ENCODE measurements at places on chromosomes 16 and 17. TPM values are rescaled to one million over a fixed set of nuclear protein-coding genes. Genes with fewer than 3 reads are reported as not detected.

Gene NFATC3
- polyA plus RNA-seq, result 9.9 TPM

Gene ASB16
- polyA plus RNA-seq, result not detected

Gene FZD2
- polyA plus RNA-seq, result 4.5 TPM

Gene NPIPA7
- 24.2 TPM for polyA plus RNA-seq

Gene FBXL19
- polyA plus RNA-seq, result 8.4 TPM

Gene CLEC3A
- not detected for polyA plus RNA-seq

Gene ABCA10
- polyA plus RNA-seq, result 0.17 TPM

Gene ITGB4
- 1,059 TPM for polyA plus RNA-seq

Gene SEZ6L2
- polyA plus RNA-seq, result 3.4 TPM

Gene GOSR1
- polyA plus RNA-seq, result 24.8 TPM

Gene USP43
- polyA plus RNA-seq, result 3.7 TPM

Gene ASPA
- 0.09 TPM for polyA plus RNA-seq

Gene ARHGDIG
- polyA plus RNA-seq, result not detected

Gene CSH2
- not detected for polyA plus RNA-seq

Gene HEXIM1
- polyA plus RNA-seq, result 16.7 TPM

Gene TEX14
- polyA plus RNA-seq, result 0.03 TPM

Gene TBC1D3I
- polyA plus RNA-seq, result 0.73 TPM

Gene ATP1B2
- not detected for polyA plus RNA-seq

Gene UBE2Z
- polyA plus RNA-seq, result 115 TPM

Gene PRSS33
- not detected for polyA plus RNA-seq

Gene IL34
- 0.84 TPM for polyA plus RNA-seq

Gene SLFN14
- polyA plus RNA-seq, result not detected

Gene SBK1
- polyA plus RNA-seq, result 0.08 TPM

Gene MT4
- not detected for polyA plus RNA-seq

Gene KRT12
- polyA plus RNA-seq, result not detected

Gene TUBD1
- polyA plus RNA-seq, result 4.1 TPM

Gene NRN1L
- not detected for polyA plus RNA-seq

Gene SLC5A11
- polyA plus RNA-seq, result 0.01 TPM

Gene CTF1
- 2.1 TPM for polyA plus RNA-seq

Gene METTL9
- polyA plus RNA-seq, result 62.0 TPM

Gene IFI35
- polyA plus RNA-seq, result 8.3 TPM

Gene PRSS8
- polyA plus RNA-seq, result 66.3 TPM

Gene HEATR9
- polyA plus RNA-seq, result not detected

Gene ST6GALNAC2
- 48.7 TPM for polyA plus RNA-seq

Gene KRTAP4-5
- polyA plus RNA-seq, result not detected

Gene CD7
- polyA plus RNA-seq, result not detected

Gene CCL16
- not detected for polyA plus RNA-seq

Measured in mammary epithelial cell (primary cell).